ENCODE measurements at places on chromosomes 1 and 21.

- DNase-seq = no peak
Measured at GRCh38 chr21:46051379-46051770, 46.5 kb upstream of the COL6A2 start.

GRCh38 chr1:87473203-87473661, 144.6 kb downstream of the LMO4 start:
- DNase-seq = peak; percentile 9

GRCh38 chr1:72186733-72187307, 95.5 kb downstream of the NEGR1 start:
- DNase-seq = no peak

GRCh38 chr1:206933333-206933945, 11.7 kb upstream of the FCMR start:
- DNase-seq = no peak

GRCh38 chr1:15414445-15414983, 4.8 kb downstream of the EFHD2 start:
- no peak for DNase-seq

- DNase-seq = no peak
Measured at GRCh38 chr1:102032534-102032933, 35.8 kb upstream of the OLFM3 start.

DNA sequence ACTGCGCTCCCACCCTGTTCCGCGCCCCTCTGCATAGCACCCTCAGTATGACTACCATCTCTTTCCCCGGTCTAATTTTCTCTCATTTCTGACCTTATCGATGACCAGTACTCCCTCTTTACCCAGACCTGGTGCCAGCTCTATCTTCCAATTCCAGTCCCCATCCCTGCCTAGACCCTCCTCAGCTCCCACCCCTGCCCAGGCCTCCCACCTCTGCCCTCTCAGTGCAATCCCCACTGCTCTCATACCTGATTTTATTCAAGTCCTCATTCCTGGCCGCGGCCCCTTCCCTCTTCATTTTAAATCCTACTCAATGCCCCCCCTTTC, 1.3 kb downstream of the USP24 start:
- DNase-seq = no peak

DNA sequence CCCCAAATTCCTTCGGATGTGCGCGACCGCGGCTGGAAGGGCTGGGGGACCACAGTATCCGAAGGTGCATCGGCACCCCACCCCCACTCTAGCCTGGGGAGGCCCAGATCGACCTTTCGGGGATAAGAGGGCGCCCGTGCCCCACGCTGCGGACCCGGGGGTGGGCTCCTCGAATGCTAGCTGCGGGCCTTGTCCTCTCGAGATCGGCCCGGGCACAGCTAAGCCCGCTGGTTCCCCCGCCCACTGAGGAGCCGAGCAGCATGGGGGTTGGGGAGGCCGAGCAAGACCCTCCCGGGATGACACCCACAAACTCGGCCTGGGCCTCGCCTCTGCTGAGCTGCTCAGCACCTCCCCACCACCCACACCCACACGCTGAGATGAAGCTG, 653 bp upstream of the IFFO2 start:
- no peak for DNase-seq

DNA sequence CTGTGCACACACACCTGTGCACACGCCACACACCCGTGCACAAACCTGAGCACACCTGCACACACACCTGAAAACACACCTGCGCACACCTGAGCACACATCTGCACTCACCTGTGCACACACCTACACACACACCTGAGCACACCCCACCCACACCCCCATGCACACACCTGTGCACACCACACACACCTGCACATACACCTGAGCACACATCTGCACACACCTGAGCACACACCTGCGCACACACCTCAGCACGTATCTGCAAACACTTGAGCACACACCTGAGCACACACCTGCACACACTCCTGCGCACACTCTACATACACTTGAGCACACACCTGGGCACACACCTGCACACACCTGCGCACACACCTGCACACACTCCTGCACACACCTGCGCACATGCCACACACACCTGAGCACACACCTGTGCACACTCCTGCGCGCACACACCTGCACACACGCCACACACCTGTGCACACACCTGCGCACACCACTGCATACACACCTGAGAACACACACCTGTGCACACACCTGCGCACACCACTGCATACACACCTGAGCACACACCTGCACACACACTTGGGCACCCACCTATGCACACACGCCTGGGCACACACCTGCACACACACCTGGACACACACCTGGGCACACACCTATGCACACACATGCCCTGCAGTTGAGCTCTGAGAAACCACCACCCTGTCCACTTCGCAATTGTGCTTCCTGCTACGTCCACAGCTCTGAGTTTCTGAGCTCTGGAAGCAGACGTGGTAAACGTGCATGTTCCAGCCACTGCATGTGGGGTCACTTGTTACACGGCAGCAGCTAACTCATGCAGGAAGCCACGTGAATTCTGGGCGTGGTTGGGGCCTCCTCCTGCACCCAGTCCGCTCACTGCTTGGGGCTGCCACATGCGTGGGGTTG, 8.0 kb upstream of the C1orf159 start:
- DNase-seq = no peak

DNA sequence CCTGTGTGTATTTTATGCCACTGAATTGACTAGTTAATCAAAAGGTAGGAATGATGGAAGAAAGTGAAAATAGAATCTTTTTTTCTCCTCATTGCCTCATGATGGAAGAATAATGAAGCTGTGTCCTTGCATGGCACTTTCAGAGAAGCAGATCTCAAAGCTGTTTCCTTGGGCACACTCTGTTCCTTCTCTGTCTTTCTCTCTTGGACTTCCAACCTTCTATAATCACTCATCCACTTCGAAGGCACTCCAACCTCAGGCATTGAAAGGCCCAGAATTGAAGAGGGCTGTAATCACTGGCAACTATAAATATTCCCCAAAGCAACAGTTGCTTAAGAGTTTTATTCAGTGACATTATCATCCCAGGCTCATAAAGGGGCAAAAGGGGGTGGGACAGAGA, 31.1 kb upstream of the DNASE2B start:
- DNase-seq = no peak

DNA sequence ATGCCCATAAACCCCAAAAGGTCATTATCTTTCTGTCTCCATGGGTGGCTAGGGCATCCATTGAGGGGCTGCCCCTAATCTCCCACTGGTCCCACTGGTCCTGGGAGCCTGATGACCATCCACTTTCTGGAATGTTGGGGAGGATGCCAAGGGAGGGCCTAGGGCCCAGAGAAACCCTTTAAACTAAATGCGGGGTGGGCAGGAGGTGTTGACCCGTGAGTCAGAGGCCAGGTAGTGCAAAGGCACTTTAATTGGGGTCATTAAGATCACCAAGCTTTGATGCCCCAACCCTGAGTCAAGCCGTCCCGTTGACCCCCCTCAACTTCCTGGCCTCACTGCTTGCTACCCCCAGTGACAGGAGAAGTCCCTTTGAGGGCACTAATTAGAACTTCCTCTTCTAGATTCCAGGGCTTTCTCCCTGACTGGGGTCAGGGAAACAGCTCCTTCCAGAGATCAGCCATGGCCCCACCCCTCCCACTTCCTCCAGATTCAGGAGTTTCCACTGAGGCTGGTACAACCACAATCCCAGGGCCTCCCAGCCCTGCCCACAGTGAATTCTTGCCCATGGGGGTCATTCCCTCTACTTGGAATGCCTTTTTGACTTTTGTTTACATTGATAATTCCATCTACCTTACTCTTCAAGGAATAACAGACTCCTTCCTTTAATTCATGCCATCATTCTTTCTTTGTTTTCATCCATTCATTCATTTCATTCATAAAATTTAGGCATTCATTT, 15.5 kb upstream of the SERINC2 start:
- DNase-seq = peak; percentile 76

DNA sequence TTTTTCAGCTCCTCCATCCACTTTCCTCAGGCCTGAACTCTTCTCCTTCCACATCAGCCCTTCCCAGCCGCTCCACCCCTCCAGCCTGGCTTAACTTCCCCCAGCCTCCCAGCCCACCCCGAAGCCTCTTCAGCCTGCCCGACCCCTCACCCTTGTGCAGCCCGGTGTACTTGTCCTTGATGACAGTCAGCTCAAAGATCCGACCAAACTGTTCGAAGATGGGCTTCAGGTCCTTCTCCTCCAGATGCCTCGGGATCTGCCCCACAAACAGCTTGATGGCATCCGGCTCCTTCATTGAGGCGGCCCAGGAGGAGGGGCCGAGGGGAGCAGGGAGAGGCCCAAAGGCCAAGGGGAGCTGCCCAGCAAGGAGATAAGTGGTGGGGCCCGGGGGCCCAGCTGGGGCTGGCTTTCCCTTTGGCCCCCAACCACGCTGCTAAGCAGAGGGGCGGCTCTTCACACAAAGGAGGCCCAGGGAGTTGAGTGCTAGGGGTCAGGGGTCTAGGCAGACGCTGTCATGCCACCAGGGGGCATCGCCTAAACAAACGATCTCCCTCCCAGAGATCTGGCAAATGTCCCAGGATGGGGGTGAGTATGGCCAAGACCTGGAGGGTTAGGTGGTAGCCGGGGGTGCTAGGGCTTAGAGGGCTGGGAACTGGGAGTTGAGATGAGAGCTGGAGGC, 738 bp downstream of the CELF3 start:
- no peak for DNase-seq

GRCh38 chr1:92473781-92474495, 12.8 kb downstream of the GFI1 start:
- DNase-seq = no peak

DNA sequence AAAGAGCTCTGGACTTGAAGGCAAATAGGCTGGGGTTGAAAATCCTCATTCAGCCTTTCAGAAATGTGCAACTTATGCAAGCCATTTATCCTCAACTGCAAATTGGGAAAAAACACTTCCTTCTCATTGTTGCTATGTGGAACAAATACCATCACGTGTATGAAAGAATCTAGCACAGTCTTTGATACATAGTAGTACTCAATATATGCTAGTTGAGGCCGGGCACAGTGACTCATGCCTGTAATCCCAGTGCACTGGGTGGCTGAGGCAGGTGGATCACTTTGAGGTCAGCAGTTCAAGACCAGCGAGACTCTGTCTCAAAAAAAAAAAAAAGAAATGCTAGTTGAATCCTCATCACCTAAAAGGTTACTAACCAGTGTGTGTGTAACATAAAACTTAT, 8.2 kb downstream of the PI4KB start:
- DNase-seq = no peak

GRCh38 chr1:181033128-181033798, 520 bp upstream of the MR1 start:
- no peak for DNase-seq

DNA sequence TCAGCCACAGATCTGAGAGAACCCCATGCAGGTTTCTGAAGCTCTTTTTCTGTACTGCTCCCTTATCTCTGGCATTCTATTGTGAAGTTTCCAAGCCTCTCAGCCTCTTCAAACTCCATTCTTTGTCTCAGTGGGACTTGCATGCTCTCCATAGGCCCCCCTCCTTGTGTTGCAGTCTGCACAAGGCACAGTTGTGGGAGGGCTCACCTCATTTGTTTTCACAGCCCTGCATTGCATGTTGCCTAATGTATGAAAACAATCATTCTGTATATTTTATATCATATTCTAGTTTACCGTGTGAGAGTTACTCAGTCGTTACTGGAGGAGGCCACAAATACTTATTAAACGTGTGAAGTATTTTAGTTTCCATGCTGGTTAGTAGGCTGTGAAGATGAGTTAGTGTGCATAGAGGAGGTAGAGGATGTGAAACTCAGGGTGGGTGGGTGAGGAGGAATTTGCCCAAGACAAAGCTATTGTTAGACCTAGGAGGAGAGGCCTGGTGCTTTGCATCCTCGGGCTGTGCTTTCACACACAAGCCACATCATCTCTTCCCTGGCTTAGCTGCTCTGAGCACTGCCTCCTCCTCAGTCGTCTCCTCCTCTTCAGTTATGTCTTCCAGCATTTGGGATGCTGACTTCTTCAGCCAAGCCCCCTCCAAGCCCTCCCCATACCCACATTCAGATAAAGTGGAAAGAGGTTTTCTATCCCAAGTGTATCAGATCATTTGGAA, 7.8 kb upstream of the CHI3L2 start:
- no peak for DNase-seq

- no peak for DNase-seq
Measured at GRCh38 chr1:215970406-215970805, 403.3 kb downstream of the KCTD3 start.

Data from NCI-H226 (cell line).